ENCODE measurements at places on chromosomes 16 and 17.

GRCh38 chr17:55624772-55625433 lies 97.8 kb downstream of the TMEM100 start:
- no peak for DNase-seq

GRCh38 chr16:1413684-1414531 lies 596 bp downstream of the UNKL start:
- no peak for DNase-seq

DNA sequence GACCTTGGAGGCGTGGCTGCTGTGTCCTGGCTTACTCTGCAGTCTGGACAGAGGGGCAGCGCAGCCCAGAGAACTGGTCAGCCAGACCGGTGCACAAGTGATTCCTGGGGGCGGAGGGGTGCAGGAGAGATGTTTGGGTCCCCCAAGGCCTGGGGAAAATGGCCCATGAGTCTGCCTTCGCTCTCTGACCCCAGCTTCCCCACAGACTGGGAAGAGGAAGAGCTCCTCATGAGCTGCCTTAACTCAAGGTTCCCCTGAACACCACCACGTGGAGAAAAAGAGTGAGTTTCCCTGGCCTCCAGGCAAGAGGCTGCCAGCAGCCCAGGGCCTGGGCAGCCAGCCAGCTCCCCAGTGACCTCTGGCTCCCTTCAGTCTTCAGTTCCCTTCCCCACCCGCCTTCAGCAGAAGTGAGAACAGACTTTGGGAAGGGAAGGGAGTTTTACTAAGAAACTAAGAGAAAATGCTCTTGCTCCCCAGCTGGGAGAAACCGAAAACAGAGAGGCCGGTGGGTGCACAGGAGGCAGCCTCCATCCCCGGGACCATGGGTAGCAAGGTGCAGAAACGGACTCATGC lies 2.0 kb upstream of the C17orf99 start:
- no peak for DNase-seq

DNA sequence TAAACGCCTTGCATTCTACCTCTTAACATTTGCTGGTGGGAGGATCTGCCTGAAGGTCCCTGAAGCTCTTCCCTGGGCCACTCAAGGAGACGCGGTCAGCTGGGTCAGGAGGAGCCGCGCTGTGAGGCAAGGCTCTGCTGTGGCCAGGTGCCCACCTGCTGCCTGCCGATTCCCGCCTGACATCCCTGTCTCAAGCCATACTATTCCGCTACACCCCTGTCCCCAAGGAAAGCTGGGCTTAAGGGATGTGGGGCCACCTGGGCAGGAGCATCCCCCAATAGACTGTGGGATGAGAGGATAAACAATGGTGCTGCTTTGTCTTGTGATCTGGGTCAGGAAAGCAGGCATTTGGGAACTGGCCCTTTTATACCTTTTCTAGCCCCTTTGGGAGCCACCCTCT lies 5.1 kb downstream of the TPPP3 start:
- no peak for DNase-seq

DNA sequence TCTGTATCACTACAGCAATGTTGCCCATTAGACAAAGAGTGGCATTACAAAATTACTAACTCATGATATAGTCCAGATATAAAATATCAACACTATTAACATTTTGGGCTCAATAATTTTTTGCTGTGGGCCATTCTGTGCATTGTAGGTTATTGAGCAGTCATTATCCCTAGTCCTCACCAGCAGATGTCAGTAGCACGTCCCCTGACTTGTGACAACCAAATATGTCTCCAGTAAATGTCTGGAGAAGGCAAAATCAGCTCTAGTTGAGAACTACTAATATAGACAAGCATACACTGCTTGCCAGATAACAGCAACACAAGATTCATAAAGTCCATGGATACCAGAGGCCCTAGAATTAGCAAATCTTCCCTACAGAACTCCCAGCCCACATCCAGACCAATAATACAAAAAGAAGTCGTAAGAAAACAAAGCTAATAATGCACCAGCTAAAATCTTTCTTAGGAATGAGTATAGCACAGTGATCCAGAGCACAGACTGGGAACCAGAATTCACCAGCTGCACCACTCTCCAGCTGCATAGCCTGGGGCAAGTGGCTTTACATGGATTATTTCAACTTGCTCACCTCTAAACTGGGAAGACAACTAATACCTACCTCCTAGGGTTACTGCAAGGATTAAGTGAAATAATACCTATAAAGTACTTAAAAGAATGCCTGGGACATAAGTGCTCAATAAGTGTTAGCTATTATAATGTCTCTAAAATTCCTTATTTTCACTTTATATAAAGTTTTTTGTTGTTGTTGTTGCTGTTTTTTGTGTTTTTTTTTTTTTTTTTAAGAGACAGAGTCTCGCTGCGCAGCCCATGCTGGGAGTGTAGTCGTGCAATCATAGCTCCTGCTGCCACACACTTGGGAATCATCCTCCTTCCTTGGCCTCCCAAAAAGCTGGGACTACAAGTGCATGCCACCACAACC lies 23.7 kb downstream of the HELZ start:
- DNase-seq = peak; percentile 50

DNA sequence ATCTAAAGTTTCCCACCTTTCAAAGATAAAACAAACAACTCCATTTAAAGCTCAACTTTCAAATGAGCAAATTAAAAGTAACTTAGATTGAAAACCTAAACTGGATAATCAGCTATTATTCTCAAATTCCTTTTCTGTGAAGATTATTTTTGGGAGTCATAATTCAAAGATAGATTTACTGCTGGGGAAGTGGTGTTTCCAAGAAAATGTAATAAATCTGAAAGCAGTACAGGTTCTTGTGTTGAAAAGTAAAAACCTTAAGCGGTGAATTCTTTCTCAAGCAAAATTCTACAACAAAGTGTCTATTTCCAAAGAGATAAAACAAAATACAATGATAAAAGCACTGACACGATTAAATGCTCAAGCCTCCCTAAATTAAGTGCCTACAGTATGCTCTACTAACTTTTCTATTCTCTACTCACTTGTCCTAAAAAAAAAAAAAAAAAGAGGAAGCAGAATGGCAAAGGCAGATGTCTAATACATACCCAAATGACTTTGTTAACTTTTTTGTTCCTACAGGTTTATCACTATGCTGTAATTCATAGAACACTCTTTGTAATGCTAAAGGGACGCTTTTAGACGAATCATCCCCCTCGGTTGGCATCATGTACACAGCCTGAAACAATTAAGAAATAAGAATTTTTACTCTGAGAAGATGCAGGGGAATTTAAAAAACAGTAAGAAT lies 34.5 kb downstream of the LITAFD start:
- no peak for DNase-seq

DNA sequence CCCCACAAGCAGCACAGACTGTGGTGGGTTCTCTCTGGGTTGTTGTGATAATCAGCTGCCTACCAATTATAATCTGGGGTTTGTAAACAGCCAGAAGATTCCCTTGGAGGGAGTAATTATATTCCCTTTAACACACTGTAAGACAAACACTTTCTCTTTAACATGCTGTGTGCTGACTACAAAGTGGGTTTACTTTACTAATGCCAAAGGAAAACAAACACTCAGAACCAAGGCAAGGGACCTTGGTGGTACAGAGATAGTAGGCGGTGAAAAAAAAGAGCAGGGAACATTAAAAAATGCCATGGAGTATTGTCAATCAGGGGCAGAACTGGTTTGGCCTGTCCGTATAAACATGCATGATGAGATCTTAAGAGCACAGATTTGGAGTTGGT lies 3.0 kb upstream of the VAT1L start:
- no peak for DNase-seq

DNA sequence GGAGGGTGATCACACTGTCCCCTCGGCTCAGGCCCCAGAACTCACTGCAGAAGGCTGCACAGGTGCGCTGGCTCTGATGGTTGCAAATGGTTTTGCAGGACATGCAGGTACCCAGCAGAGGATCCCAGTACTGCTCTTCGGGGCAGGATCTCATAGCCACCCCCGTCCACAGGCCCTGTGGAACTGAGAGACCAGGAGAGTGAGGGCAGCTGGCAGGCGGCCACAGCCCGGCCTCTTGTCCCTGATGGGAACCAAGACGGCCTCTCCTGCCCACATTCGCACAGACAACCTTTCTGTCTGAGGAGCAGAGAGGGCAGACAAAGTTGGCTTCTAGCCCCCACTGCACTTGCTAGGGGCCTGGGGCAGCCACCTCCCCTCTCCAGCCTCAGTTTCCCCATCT lies 19.5 kb downstream of the TNFRSF13B start:
- DNase-seq = no peak

GRCh38 chr17:80108036-80108971 lies 6.9 kb downstream of the GAA start:
- no peak for DNase-seq

- DNase-seq = no peak
Observed at GRCh38 chr17:1617620-1618174, 10.9 kb downstream of the SLC43A2 start.

All from NCI-H510A treated with DMSO at 0.1 percent for 48 hours (cell line).